ENCODE measurements at places on chromosomes 5 and 9.

GRCh38 chr9:88529496-88529895, 5.5 kb upstream of the NXNL2 start:
- DNase-seq = no peak
- no peak overlapping the region for H3K4me3 ChIP-seq
- H3K27ac ChIP-seq = no peak overlapping the region
- no peaks in the 10 kb centered on the region for H3K36me3 ChIP-seq
- H3K4me1 ChIP-seq = peaks cover 40% of the 10 kb centered on the region

- H3K4me3 ChIP-seq = no peak overlapping the region
- H3K36me3 ChIP-seq = no peaks in the 10 kb centered on the region
- no peak overlapping the region for H3K27ac ChIP-seq
- peaks cover 9% of the 10 kb centered on the region for H3K4me1 ChIP-seq
These were observed 94.0 kb upstream of the RAPGEF1 start for GRCh38 chr9:131833906-131834305.

DNA sequence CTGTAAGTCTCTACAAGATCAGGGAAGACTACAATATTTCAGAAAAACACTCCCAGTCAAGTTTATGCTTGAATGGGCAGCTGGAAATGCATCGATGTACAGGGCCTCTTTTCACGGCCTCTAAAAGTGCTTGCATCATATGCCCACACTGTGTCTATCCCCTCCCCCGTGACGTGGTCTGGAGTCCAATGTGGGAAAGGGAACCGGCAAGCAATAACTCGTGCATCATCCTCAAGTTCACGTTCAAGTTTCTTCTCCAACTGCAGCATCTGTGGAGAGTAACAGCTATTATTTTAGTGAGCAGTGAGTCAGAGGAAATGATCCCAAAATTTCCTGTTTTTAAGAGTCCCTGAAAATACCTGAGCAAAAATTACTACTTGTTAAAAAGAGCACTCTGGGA, 22.3 kb downstream of the ATPSCKMT start:
- H3K27me3 ChIP-seq = no peaks in the 10 kb centered on the region
- H3K27ac ChIP-seq = no peak overlapping the region
- H3K4me3 ChIP-seq = no peak overlapping the region
- no peak for DNase-seq
- H3K36me3 ChIP-seq = peaks cover 46% of the 10 kb centered on the region
- H3K4me1 ChIP-seq = no peaks in the 10 kb centered on the region

- no peak for DNase-seq
- H3K4me3 ChIP-seq = no peak overlapping the region
- H3K36me3 ChIP-seq = no peaks in the 10 kb centered on the region
- no peak overlapping the region for H3K27ac ChIP-seq
- H3K27me3 ChIP-seq = peaks cover 42% of the 10 kb centered on the region
These were observed 617.0 kb upstream of the CDH18 start for GRCh38 chr5:20604992-20605391.

GRCh38 chr9:530681-531080, 310.8 kb upstream of the DMRT1 start:
- H3K27me3 ChIP-seq = no peaks in the 10 kb centered on the region
- H3K36me3 ChIP-seq = no peaks in the 10 kb centered on the region
- H3K4me3 ChIP-seq = no peak overlapping the region

DNA sequence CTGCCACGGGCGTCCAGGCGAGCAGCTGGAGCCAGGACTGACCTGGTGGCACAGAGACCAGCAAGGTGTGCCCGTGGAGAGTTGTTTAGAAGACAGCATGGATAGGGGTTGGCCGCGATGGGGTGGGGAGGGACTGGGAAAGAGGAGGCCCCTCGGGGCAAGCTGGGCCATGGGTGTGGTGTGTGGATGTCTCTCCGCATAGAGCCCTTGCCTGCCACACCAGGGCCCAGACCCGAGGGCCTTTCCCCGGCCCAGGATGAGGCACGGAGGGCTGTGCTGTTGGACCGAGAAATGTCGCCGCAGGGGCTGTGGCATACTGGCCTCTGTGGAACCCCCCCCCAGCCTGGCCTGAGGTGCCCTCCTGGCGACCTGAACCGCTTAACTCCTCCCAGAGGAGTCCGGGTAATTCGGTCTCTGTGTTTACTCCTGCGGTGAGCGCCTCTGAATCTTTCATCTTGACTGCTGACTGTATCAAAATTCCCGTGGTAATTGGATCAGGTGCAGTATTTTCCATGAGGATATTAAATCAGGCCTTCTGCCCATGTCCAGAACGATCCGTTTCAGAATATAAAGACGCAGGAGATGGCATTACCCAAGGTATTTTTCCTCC, 22.5 kb upstream of the LAMC3 start:
- H3K36me3 ChIP-seq = no peaks in the 10 kb centered on the region
- no peak overlapping the region for H3K4me3 ChIP-seq
- no peak for DNase-seq

DNA sequence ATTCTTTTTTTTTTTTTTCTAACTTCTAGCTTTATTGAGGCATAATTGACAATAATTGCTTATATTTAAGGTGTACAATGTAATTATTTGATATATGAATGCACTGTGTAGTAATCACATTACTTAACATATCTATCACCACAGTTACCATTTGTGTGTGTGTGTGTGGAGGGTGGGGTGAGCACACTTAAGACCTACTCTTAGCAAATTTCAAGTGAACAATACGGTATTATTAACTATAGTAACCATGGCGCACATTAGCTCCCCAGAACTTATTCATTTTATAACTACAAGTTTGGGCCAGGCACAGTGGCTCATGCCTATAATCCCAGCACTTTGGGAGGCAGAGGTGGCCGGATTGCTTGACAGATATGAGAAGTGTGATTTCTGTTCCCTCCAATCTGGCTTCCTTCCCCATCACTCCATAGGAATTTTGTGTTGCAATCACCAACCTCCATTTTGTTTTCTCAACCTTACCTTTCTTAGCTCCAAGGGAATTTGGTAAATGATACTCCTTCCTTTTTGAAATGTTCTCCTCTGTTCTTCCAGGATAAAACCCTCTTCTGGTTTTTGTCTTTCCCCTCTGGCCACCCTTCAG, 14.9 kb downstream of the TXN start:
- no peak for DNase-seq
- H3K27ac ChIP-seq = no peak overlapping the region
- no peak overlapping the region for H3K4me3 ChIP-seq
- H3K4me1 ChIP-seq = peaks cover 2% of the 10 kb centered on the region

- H3K4me1 ChIP-seq = no peaks in the 10 kb centered on the region
- H3K36me3 ChIP-seq = no peaks in the 10 kb centered on the region
- peak; percentile 64 for DNase-seq
- no peak overlapping the region for H3K27ac ChIP-seq
- H3K4me3 ChIP-seq = no peak overlapping the region
These were observed 6.1 kb upstream of the RASGEF1C start for GRCh38 chr5:180214870-180215770.

DNA sequence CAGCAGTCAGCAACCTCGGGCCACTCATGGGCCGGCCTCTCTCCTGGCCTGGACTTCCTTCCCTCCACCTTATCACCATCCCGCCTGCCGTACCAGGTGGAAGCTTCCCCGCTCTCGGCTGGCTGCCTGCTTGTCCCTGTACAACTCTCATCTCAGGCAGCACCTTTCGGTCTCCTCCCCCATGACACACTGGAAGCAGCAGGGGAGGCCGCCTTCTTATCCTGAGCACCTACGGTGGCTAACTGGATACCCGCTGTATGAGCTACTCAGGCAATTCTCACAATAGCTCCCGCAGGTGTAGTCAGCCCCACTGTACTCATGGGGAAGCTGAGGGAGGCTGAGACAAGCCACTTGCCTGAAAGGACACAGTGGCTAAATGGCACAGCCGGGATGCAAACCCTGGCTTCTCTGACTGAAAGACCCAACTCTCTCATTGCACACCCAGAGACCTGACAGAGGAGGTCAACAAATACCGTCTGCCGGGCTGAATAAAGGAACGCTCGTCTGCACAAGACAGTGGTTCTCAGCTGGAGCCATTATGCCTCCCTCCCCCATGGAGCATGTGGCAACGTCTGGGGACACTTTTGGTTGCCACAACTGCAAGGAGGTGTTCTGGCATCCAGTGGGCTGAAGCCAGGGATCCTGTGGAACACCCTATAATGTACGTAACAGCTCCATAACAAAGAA, 9.6 kb downstream of the STK10 start:
- peaks cover 22% of the 10 kb centered on the region for H3K4me1 ChIP-seq
- peak overlapping the region; percentile 73 for H3K27ac ChIP-seq
- no peak for DNase-seq
- H3K36me3 ChIP-seq = peaks cover 4% of the 10 kb centered on the region
- no peak overlapping the region for H3K4me3 ChIP-seq
- H3K27me3 ChIP-seq = no peaks in the 10 kb centered on the region

- peak overlapping the region; percentile 89 for H3K4me3 ChIP-seq
- no peaks in the 10 kb centered on the region for H3K27me3 ChIP-seq
- DNase-seq = no peak
- H3K4me1 ChIP-seq = peaks cover 43% of the 10 kb centered on the region
- no peaks in the 10 kb centered on the region for H3K36me3 ChIP-seq
These were observed 22.8 kb upstream of the NDST1 start for GRCh38 chr5:150484964-150485692.

DNA sequence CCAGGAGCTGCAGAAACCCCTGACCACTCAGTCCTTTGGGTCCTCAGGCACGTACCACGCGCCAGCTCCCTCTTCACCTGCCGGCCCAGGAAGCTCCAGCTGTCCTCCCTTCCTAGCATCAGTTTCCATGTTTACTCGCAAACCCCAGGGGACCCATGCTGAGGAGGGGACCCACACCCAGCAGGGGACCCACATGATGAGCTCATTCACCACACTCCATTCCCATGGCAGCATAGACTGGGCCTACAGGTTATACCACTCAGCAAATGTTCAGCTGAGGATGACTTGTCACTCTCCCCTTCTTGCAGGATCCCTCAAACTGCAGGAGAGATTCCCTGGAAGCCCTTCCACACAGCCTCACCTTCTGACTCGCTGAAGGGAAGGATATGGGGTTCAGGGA, 73.5 kb upstream of the GALNT10 start:
- no peak overlapping the region for H3K4me3 ChIP-seq
- H3K36me3 ChIP-seq = no peaks in the 10 kb centered on the region
- H3K27me3 ChIP-seq = peaks cover 16% of the 10 kb centered on the region
- DNase-seq = no peak
- no peak overlapping the region for H3K27ac ChIP-seq

GRCh38 chr5:64451551-64451950, 54.3 kb upstream of the RGS7BP start:
- no peak overlapping the region for H3K27ac ChIP-seq
- no peaks in the 10 kb centered on the region for H3K36me3 ChIP-seq
- H3K27me3 ChIP-seq = no peaks in the 10 kb centered on the region
- DNase-seq = no peak
- no peak overlapping the region for H3K4me3 ChIP-seq
- H3K4me1 ChIP-seq = no peaks in the 10 kb centered on the region

GRCh38 chr9:137982200-137982599, 104.6 kb downstream of the CACNA1B start:
- H3K36me3 ChIP-seq = no peaks in the 10 kb centered on the region
- H3K4me3 ChIP-seq = no peak overlapping the region
- peaks cover 4% of the 10 kb centered on the region for H3K27me3 ChIP-seq
- H3K27ac ChIP-seq = peak overlapping the region; percentile 37
- no peaks in the 10 kb centered on the region for H3K4me1 ChIP-seq
